ENCODE measurements at places on chromosomes 1 and 21. TPM values are rescaled to one million over a fixed set of nuclear protein-coding genes. Genes with fewer than 3 reads are reported as not detected.

Gene OR2T2
- total RNA-seq, result not detected

- no peak for DNase-seq
These were observed 56.8 kb downstream of the GLIS1 start for GRCh38 chr1:53681977-53682685.

GRCh38 chr1:19465650-19466049 is 19.7 kb downstream of the CAPZB start:
- DNase-seq, result no peak

Gene RASSF5
- 8.9 TPM for total RNA-seq

- no peak for DNase-seq
These were observed 16.1 kb upstream of the ERI3 start for GRCh38 chr1:44371206-44371605.

GRCh38 chr1:76055987-76056386 is 18.6 kb upstream of the ST6GALNAC3 start:
- DNase-seq, result no peak

DNA sequence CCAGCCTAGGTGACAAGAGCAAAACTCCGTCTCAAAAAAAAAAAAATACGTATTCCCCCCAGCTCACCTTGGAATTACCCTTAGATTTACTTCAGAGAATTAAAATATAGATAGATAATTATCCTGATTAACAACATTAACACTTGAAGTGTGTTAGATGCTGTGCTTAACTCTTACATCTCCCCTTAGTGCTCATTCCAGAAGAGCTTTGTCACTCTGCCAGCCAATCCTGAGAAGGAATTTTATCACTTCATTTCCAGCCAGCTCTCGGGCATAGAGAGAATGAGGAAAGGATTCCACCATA is 1.6 kb upstream of the SHC1 start:
- DNase-seq, result no peak

- DNase-seq, result no peak
These were observed 327 bp downstream of the LRRC40 start for GRCh38 chr1:70205071-70205433.

DNA sequence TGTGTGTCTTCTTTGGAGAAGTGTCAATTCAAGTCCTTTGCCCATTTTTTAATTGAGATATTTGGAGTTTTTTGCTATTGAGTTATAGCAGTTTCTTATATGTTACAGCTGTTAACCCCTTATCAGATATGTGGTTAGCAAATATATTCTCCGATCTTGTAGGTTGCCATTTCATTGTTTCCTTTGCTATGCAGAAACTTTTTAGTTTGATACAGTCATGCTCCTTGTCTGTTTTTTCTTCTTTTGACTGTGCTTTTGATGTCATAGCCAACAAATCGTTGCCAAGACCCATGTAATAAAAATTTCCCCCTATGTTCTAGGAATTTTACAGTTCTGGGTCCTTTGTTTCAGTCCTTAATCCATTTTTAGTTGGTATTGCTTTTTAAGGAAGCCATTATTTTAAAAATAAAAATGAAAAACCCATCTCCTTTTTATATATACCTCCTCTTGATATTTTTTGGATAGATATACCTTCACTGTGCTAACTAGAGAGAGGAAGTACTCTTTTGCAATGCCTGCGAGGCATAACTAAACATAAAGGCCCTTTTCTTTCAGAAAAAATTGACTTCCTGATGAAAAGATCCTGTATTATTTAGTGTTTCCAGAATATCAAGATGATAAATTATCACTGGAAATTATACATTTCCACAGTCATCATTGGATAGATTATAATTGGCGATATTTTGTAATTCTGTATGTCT is 127.8 kb downstream of the HS2ST1 start:
- no peak for DNase-seq

DNA sequence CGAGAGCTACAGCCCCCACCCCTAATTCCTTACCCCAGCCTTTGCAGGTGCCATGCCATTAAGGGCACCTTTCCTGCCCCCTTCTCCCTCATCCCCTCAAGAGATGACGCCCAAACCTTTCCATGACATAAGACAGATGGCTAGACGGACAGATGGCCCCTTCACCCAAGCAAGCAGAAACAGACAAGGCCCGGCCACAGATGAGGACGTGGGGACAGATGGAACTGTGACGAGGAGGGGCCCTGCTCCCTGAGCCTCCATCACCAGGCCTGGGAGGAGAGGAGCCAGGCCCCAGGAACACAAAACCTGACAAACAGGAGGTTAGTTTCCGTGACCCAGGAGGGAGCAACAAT is 24.7 kb upstream of the PEF1 start:
- DNase-seq, result no peak

Gene FCRLA
- total RNA-seq, result 0.48 TPM

Gene MMEL1
- total RNA-seq, result 2.6 TPM

Gene TNFAIP8L2
- total RNA-seq, result 4.0 TPM

DNA sequence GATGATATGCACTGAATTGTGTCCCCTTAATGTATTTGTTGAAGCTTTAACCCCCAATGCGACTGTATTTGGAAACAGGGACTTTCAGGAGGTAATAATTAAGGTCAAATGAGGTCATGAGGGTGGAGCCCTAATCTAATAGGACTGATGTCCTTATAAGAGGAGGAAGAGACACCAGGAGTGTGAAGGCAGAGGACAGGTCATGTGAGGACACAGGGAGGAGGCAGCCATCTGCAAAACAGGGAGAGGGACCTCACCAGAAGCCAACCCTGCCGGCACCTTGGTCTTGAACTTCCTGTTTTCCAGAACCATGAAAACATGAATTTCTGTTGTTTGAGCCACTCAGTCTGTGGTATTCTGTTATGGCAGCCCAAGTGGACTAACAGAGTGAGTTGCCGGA is 15.3 kb downstream of the SYF2 start:
- no peak for DNase-seq

- DNase-seq, result no peak
These were observed 31.5 kb upstream of the DYRK1A start for GRCh38 chr21:37335053-37335452.

GRCh38 chr1:16231331-16232315 is 5.4 kb downstream of the CPLANE2 start:
- no peak for DNase-seq

DNA sequence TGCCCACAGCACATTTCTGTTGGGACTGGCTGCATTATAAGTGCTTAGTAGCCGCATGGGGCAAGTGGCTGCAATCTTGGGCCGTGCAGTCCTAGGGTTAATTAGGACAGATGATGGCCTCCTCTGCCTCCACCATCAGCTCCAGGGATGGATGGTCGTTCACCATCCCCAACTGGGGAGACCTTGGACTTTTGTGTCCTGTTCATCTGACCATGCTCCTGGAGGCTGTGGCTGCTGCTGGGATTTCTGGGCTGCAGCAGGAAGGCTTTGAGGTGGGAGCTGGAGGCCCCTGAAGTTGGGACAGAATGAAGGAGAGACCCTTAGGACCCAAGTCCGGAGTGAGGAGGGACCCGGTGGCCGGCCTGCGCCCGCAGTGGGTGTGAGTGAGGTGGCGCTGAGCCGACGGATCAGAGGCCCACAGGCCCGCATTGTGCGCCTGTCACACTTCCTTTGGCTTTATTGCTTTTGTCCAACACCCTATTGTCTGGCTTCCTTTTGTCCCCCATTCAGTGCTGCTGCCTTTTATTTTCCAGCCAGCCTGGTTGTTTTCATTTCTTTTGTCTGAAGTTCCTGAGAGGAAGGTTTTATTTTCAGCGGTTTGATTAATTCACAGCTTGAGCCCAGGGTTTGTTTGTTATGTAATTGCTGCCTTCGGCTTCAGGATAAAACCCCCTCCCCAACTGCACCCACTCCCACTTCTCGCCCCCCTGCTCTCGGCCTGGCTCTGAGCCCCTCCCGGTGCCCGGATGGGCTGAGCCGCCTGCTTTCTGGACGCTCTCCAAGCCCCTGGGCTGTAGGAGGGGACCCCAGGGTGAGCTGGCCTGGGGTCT is 35.6 kb downstream of the SOX13 start:
- no peak for DNase-seq

Gene KCNA3
- 3.1 TPM for total RNA-seq

Gene HRNR
- total RNA-seq, result not detected

DNA sequence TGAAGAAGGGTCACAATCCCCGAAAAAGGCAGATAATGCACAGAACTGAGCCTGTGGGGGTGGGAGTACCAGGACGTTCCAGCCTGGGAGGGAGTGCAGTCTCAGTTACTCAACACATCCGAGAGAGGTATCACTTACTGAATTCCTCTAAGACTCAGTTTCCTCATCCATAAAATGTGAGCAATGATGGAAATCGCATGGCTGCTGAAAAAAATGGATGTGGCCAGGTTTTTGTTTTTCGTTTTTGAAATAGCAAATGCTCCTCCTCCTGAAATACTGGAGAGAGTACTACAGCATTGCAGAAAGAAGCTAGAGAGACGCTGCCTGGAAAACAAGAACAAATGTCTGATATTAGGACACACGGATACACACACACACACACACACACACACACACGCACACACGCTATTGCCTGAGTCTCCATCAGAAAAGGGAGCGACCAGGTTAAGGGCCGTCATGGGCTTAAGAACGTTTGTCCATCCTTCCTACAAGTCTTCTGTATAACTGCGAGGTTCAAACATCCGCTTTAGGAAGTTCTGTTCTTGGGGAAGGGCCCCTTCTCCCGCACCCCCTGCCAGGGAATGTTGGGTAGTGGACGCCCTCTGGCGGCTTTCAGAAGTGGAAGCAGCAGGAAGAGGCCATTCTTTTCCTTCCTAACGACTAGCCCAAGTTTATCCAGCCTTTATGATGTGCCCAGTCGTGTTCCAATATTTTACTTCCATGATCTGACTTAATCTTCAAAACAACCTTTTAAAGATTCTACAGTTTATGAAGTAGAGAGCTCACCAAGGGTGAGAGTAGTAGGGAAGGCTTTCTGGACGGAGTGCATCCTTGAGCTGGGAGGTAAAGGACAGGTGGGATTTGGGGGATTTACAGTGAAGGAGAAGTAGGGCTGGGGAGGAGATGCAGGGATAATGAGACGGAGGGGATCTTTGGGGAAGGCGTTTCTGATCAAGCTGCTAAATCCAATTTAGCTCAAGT is 699 bp upstream of the NES start:
- no peak for DNase-seq

All from urinary bladder (tissue), 4 donors.